RWPE2 (cell line): ENCODE measurements at places on chromosomes 13 and 19.

GRCh38 chr19:8503510-8503909, 1.1 kb upstream of the PRAM1 start:
- no peaks in the 10 kb centered on the region for H3K36me3 ChIP-seq
- no peaks in the 10 kb centered on the region for H3K27me3 ChIP-seq
- H3K27ac ChIP-seq = no peak overlapping the region
- no peak overlapping the region for H3K4me3 ChIP-seq

DNA sequence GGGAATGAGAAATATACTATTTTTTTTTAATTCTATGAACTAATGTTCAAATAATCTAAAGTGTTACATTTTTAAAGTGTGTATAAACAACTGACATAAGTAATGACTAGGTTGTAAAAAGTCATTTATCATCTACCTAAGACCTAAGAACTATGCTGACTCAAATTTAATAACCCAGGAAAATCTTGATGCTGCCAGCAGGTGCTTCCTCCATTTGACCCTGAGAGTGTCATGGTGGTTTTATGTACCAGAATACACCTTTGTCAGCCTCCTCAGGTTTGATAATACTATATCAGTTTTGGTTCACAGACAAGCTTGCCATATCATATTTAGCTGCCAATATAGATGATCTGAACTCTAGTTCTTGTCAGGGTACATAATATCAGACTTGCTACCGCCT, 1151.2 kb downstream of the PCDH17 start:
- no peaks in the 10 kb centered on the region for H3K4me1 ChIP-seq
- no peak overlapping the region for H3K27ac ChIP-seq
- no peak overlapping the region for H3K4me3 ChIP-seq
- no peaks in the 10 kb centered on the region for H3K27me3 ChIP-seq
- no peaks in the 10 kb centered on the region for H3K36me3 ChIP-seq

DNA sequence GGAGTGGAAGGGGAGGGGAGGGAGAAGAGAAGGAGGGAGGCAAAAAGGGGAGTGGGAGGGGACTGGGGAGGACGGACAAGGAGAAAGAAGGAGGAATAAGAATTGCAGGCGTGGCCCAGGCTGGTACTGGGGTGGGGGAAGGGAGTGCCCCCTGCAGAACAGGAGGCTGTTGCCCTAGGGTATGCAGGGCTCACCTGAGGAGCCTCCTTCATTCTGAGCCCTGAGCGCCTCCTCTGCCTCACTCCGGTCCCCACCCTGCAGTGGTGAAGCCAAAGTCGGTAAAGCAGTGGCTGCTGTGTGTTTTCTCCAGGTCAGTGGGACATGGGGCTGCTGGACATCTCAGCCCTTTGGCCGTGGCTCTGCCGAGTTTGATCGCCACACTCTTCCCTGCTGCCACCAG, 9.1 kb upstream of the CDC16 start:
- H3K4me3 ChIP-seq = no peak overlapping the region
- no peaks in the 10 kb centered on the region for H3K36me3 ChIP-seq
- no peak overlapping the region for H3K27ac ChIP-seq
- no peaks in the 10 kb centered on the region for H3K4me1 ChIP-seq
- no peaks in the 10 kb centered on the region for H3K27me3 ChIP-seq
- no peak for DNase-seq

DNA sequence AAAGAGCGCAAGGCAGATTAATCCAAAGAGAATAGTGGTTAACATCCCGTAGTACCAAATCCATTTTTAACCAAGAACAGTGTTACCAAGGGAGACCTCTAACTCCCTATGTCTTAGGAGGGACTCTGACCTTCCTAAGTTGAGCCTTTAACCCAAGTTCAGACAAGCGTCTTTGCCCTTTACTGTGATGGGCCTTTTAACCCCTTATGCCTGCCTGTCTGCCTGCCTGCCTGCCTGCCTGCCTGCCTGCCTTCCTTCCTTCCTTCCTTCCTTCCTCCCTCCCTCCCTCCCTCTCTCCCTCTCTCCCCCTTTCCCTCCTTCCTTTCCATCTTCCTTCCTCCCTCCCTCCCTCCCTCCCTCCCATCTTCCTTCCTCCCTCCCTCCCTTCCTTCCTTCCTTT, 32.6 kb downstream of the CEACAM1 start:
- H3K4me1 ChIP-seq = no peaks in the 10 kb centered on the region
- no peak overlapping the region for H3K27ac ChIP-seq
- H3K4me3 ChIP-seq = no peak overlapping the region
- no peak for DNase-seq
- H3K27me3 ChIP-seq = no peaks in the 10 kb centered on the region

DNA sequence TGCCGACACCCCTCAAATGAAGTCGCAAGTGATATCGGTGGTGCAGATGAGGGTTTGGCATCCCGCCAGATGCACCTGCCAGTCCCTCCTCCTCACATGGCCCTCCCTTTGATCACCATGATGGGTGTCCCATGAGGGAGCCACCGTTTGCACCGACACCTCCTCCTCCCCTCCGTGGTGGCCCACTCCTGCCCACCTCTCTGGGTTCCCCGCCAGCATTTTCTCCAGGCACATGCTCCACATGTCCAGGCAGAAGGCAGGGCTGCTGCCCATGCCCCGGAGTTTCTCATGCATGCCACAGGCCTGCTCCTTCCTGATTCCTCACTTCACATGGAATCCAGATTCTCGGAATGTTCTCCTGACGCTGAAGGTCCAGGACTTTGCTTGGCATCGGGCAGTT, 49.3 kb downstream of the COL4A2 start:
- no peak overlapping the region for H3K27ac ChIP-seq
- no peaks in the 10 kb centered on the region for H3K27me3 ChIP-seq
- DNase-seq = no peak
- peaks cover 5% of the 10 kb centered on the region for H3K4me1 ChIP-seq

GRCh38 chr13:31138515-31138914, 23.2 kb downstream of the HSPH1 start:
- no peak overlapping the region for H3K4me3 ChIP-seq
- DNase-seq = no peak
- H3K36me3 ChIP-seq = peaks cover 76% of the 10 kb centered on the region
- H3K27me3 ChIP-seq = no peaks in the 10 kb centered on the region

GRCh38 chr13:97843189-97843588, 110.3 kb upstream of the IPO5 start:
- H3K27me3 ChIP-seq = peaks cover 22% of the 10 kb centered on the region
- H3K27ac ChIP-seq = no peak overlapping the region
- H3K36me3 ChIP-seq = no peaks in the 10 kb centered on the region
- no peak overlapping the region for H3K4me3 ChIP-seq
- H3K4me1 ChIP-seq = no peaks in the 10 kb centered on the region

GRCh38 chr13:106205871-106206270, 329.6 kb downstream of the EFNB2 start:
- H3K27ac ChIP-seq = no peak overlapping the region
- no peaks in the 10 kb centered on the region for H3K36me3 ChIP-seq
- H3K27me3 ChIP-seq = no peaks in the 10 kb centered on the region
- no peaks in the 10 kb centered on the region for H3K4me1 ChIP-seq
- DNase-seq = no peak
- H3K4me3 ChIP-seq = no peak overlapping the region

DNA sequence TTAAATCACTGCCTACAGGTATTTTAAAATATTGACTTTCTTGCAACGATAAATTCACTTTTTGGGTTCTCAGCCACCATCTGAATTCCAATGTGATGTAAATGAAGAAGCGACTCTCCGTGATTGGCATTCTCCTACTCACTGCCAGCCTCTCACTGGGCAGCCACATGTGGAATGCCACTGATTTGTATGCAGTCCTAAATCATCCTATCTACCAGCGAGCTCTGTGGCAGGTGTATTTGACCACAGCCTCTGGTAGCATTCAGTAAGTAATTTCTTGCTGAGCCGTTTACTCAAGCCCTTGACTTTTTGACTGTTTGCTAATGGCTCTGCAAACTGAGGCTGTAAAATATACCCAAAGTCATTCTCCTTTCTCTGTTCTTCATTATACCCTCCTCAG, 559.0 kb upstream of the SLC10A2 start:
- DNase-seq = no peak
- no peak overlapping the region for H3K27ac ChIP-seq
- H3K4me3 ChIP-seq = no peak overlapping the region
- H3K27me3 ChIP-seq = peaks cover 4% of the 10 kb centered on the region
- no peaks in the 10 kb centered on the region for H3K4me1 ChIP-seq
- no peaks in the 10 kb centered on the region for H3K36me3 ChIP-seq

DNA sequence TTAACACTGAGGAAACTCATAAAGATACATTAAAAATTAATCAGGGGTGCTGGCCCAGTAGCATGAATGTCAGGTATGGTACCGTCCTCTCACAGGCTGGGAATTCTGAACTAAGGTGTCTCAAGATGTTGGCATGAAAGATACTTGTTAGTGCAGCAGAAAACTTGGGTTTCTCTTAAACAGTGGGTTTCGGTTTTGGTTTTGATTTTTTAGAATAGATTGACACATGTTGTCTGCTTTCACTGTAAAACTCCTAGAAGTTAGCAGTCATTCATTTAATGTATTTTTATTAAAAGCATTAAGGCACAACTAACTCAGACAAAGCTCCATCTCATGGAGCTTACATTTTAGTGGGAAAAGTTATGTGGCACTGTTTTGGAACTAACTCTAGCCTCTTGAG, 3.5 kb upstream of the OBI1 start:
- no peak overlapping the region for H3K4me3 ChIP-seq
- no peak overlapping the region for H3K27ac ChIP-seq
- H3K4me1 ChIP-seq = peaks cover 1% of the 10 kb centered on the region
- H3K27me3 ChIP-seq = no peaks in the 10 kb centered on the region
- H3K36me3 ChIP-seq = no peaks in the 10 kb centered on the region

- H3K27ac ChIP-seq = no peak overlapping the region
- H3K4me1 ChIP-seq = peaks cover 9% of the 10 kb centered on the region
- no peak overlapping the region for H3K4me3 ChIP-seq
- H3K36me3 ChIP-seq = no peaks in the 10 kb centered on the region
- no peaks in the 10 kb centered on the region for H3K27me3 ChIP-seq
Measured at GRCh38 chr13:66663711-66664110, 566.4 kb downstream of the PCDH9 start.

DNA sequence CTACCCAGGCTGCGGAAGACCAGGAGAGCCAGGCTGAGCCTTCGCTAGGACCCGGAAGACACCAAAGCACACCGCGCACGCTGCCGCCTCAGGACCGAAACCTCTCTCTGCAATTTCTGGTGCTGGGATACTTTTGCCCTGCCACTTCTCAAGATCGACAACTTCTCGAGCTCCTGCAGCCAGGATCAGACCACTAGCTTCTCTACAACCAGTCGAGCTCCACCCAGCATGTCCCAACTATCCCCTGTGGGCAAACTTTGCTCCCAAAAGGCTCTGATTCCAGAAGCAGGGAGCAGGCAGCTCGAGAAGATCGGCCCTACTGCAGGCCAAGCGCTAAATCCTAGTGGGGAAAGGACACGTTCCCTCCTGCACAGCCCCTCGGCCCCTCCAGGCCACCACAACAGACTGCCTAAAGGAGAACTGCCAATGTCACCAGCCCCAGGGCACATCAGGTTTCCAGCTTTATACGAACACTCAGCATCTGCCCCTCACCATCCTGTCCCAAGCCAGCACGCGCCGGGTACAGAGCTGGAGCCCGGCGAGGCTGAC, 979 bp downstream of the AKAP8 start:
- DNase-seq = no peak
- peak overlapping the region; percentile 85 for H3K27ac ChIP-seq
- peak overlapping the region; percentile 72 for H3K4me3 ChIP-seq
- H3K36me3 ChIP-seq = peaks cover 12% of the 10 kb centered on the region; the same call in 1 of the 2 replicates

GRCh38 chr19:29107831-29108230, 105.1 kb downstream of the UQCRFS1 start:
- no peaks in the 10 kb centered on the region for H3K36me3 ChIP-seq
- no peaks in the 10 kb centered on the region for H3K4me1 ChIP-seq
- H3K4me3 ChIP-seq = no peak overlapping the region
- no peak overlapping the region for H3K27ac ChIP-seq
- DNase-seq = no peak

GRCh38 chr19:33297401-33298145, 4.8 kb downstream of the CEBPA start:
- DNase-seq = peak; percentile 38
- peak overlapping the region; percentile 8 for H3K27ac ChIP-seq
- H3K4me3 ChIP-seq = no peak overlapping the region
- peaks cover 18% of the 10 kb centered on the region for H3K27me3 ChIP-seq

DNA sequence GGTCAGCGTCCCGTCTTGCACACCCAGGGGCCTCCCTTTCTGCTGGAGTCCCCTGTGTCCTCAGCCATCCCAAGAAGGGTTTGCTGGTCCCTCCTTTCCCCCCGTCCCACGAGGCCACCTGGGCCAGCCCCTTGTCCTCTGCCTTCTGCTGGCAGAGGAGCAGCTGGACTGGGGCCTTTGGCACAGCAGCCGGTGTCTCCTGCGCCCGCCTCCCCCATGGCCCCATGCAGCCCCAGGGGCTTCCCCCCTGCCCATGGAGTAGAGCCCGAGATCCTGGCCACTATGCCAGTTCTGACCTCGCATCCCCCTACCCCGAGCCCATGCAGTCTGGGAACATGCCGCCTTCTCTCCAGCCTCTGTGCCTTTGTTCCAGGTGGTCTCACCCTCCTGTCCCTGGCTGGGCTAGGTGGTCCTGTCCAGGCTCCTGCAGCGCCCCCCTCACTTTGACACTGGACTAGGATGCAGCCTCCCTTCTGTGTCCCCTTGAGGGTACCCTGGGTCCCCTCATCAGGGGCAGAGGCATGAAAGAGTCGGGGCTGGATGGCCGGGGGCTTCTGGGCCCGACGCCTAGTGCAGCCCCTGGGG, 5.7 kb upstream of the GARIN5A start:
- no peak overlapping the region for H3K4me3 ChIP-seq
- peaks cover 4% of the 10 kb centered on the region for H3K27me3 ChIP-seq
- H3K36me3 ChIP-seq = peaks cover 14% of the 10 kb centered on the region
- H3K4me1 ChIP-seq = no peaks in the 10 kb centered on the region

- no peak overlapping the region for H3K27ac ChIP-seq
- no peaks in the 10 kb centered on the region for H3K36me3 ChIP-seq
- DNase-seq = no peak
Measured at GRCh38 chr13:105370011-105370650, 1165.3 kb downstream of the EFNB2 start.

GRCh38 chr13:29591310-29591709, 4.2 kb downstream of the SLC7A1 start:
- no peak overlapping the region for H3K4me3 ChIP-seq
- peaks cover 67% of the 10 kb centered on the region for H3K36me3 ChIP-seq
- peaks cover 61% of the 10 kb centered on the region for H3K4me1 ChIP-seq
- no peak for DNase-seq

DNA sequence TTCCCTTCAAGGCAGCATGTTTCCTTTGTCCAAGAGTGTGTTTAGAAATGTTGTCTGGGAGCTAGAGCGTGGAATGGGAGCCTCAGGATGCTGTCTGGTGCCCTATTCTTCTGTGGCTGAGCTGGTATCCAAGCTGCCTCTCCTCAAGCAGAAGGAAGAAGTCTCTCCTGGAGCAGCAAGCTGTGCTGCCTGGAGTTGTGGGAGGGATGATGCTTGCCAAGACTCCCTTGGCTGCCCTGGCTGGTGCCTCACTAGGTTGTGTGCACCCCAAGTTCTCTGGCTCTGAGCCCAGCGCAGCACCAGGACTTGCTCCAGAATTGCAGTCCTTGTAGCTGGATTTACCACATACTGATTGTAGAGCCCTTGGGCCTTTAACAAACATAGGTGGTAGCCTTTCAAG, 4.7 kb upstream of the CYP4F3 start:
- no peaks in the 10 kb centered on the region for H3K27me3 ChIP-seq
- no peak for DNase-seq
- H3K4me1 ChIP-seq = peaks cover 3% of the 10 kb centered on the region
